Esophagus squamous epithelium (tissue), 5 donors: ENCODE measurements at places on chromosomes 12 and 14.

DNA sequence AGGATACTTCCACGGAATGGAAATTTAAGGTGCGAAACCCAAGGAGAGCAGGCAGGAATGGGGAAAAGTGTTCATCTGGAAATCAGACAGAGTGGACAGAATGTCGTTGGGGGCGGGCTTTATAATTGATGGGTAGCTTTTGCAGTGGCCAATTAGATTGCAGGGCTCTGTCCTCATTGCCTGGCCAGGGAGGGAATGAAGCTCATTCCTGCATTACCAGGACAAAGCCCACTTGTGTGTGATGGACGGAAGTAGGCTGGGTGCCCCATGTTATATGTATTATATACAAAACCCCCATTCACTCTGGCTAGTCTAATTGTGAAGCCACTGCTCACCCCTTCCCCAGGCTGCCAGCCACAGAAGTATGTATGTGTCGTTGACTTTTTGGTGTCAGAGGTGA is 23.6 kb downstream of the ZNF664 start:
- no peak for DNase-seq

DNA sequence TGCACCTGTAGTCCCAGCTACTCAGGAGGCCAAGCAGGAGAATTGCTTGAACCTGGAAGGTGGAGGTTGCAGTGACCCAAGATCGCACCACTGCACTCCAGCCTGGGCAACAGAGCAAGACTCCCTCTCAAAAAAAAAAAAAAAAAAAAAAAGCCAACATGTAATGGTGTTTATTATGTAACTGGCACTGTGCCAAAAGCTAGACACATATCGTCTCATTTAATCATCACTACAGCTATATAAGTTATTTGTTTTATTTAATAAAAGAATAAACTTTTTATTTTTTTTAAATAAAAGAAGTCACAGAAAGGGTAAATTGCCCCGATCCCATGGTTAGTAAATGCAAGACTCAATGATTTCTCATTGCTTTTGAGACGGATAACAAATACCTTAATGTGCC is 76.9 kb downstream of the PTCSC3 start:
- no peak for DNase-seq

- DNase-seq: no peak
Measured at GRCh38 chr14:52052288-52052943, 16.4 kb downstream of the NID2 start.

- DNase-seq: no peak
Measured at GRCh38 chr14:73524493-73524892, 12.4 kb upstream of the ACOT1 start.

GRCh38 chr14:24368562-24369252 is 723 bp downstream of the NFATC4 start:
- DNase-seq: no peak

DNA sequence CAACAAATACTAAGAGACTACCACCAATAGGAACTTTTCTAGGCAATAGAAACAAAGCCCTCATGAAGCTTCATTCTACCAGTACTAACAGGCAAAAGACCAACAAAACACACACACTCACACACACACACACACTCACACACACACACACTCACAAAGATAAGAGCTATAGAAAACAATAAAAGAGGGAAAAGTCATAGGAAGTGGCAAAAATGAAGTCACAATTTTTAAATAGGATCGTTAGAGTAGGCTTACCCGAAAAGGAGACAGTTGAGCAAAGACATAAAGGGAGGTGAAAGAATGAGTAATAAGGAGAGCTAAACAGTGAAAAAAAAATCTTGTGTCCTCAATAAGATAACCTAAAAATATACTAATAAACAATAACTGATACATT is 66.5 kb downstream of the C2CD5 start:
- no peak for DNase-seq
